ENCODE measurements at places on chromosomes 5 and 9.

GRCh38 chr5:17056141-17056631, 120.1 kb upstream of the MYO10 start:
- no peak for DNase-seq

DNA sequence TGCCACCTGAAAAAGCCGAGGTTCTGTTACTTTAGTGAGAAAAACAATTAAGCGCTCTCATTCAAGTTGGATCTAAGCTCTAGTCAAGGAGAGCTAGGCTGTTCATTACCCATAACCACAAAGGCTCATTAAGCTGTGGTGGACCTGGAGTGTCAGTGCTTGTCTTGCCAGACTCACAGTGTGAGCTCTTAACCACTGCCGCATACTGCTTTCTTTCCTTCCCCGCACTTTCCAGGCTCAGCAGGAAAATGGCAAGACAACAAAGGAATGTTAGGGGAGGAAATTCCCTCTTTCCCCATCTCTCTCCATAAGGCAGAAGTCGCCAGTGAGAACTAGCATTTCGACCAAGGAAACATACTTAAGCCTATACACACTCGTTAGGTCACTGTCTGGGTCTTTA, 467.3 kb downstream of the ENC1 start:
- no peak for DNase-seq

DNA sequence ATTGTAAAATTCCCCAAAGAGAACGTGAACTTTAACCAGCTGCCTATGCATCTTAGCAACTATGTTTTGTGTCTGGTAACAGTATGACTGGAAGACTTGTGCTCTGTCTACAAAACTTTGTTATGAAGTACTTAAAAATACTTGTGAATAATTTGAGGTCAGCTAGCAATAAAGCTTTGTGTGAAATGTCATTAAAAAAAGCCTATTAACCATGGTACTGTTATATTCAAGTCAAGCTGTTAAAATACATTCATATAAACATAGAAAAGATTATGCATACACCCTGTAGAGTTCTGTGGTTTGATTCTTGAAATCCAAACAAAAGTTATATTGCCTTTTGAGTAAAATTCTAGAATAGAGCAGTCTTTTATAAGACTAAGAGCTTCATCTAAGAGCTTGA, 60.1 kb downstream of the VCAN start:
- no peak for DNase-seq

DNA sequence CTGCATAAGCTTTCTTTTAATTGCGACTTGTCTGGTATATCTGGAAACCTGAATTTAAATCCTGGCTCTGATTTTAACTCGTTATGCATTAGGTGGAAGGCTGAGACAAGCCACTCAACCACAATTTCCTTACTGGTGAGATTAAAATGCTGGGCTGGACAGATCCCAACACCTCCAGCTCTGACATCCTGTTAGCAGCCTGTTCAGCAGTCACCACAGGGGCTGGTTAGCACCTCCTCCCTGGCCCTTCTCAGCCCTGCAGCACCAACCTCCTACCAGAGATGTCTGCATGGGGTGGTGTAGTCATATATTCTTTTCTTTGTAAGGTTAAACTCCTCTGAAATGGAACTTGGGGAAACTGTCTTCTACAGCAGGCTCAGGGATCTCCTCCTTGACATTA, 156.5 kb upstream of the NFIL3 start:
- DNase-seq: no peak

GRCh38 chr9:504921-505740, 290.5 kb downstream of the DOCK8 start:
- DNase-seq: no peak

GRCh38 chr9:133182151-133182550, 18.4 kb upstream of the GBGT1 start:
- DNase-seq: no peak

- peak; percentile 2 for DNase-seq
Measured at GRCh38 chr5:128537221-128537999, 635 bp downstream of the FBN2 start.

DNA sequence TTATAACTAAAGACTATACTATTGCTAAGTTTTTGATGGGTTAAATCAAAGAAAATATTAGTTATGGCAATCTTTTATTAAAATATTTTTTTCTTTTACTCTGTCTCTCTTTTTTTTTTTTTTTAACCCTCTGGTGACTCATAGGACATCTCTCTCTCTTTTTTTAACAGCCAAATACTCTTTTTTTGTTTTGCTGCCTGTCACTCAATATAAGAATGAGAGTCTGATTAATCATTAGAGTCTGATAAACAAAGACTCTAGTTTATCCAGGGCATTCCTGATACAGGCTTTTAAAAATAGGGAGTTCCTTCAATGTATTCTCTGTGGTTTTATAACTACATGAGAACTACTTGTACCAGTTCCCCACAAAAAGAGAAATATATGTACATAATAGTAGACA, 77.3 kb downstream of the SLC38A9 start:
- DNase-seq: no peak

DNA sequence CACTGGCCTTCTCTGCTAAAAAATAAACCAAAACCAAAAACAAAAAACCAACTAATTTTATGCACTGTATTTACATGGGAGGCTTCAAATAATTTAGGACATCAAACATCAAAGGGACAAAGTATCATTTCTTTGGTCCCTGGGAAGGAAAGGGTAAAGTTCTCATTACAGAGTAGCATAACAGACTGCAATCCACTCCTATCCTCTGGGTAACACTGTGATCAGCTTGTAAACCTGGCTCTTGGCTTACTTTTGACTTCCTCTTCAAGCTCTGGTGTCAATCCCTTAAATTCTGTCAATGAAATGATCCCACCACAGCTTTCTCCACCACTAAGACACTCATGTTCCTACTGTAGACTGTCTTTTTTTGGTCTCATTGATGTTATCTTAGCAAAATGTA, 69.8 kb upstream of the VCAN start:
- DNase-seq: no peak

GRCh38 chr5:91042936-91043255, 340.2 kb downstream of the ARRDC3 start:
- peak; percentile 0 for DNase-seq

GRCh38 chr5:107937204-107937603, 266.5 kb upstream of the EFNA5 start:
- DNase-seq: no peak

DNA sequence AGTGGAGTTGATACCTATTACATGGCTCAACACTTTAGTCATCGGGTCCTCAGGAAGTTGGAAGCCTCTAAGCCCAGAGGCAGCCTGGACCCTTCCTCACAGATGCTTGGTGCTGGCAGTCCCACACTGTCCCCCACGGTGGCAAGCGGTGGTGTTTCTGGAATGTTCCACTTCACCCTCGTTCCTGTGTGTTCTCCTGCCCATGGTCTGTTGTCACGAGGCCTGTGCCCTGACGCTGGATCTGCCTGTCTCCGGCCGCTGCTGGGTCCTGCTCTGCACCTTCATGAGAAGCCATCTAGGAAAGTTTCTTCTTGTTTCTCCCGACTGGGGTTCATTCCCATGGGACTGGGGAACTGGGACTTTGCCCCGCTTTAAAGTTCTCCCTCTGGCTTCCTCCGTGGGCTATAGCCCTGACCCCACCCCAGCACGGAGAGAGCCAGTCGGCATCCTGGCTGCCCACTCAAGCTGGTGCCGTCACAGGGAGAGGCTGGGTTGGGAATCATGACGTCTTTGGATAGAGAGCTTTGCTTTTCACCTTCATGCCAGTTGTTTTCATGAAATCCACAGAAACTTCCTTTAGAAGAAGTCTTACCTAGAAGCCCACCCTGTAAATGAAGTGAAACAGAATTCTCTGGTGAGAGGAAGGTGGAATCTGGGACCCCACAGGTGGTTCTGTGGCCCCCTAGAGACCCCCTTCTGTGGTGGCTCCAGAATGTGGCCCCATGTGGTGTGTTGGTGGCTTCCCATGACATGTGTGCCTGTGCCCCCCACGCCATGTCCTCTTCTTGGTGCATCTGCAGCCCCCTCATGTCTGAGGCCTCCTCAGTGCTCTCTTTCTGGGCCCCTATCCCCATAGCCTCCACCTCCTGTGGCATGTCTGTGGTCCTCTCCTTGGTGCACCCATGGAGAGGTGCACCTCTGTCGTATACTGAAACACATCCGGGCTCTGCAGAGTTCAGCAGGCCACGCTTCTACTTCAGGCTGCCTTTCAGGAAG, 43.8 kb downstream of the TRIP13 start:
- no peak for DNase-seq

GRCh38 chr5:14581106-14581890, at the start of gene OTULINL:
OTULINL (plus strand) TSS chr5:14581792; CDS start chr5:14581895, 103 bp downstream.
- DNase-seq: peak; percentile 96

DNA sequence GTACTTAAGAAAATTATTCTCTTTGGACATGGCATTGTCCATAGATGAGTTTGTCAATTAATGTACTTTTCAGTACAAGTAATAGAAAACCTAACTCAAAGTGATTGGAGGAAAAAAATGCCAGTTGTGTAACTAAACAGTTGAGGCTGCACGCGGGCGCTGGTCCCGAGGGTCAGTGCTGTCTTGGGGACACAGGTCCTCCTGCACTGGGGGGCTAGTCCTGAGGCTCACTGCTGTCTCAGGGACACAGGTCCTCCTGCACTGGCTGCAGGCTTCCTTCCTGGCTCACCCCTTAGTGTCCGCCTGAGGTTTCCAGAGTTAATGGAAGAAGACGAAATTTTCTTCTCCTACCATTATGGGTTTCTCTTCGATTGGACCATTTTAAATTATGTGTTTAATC, 281.1 kb downstream of the CD180 start:
- DNase-seq: no peak
